ENCODE measurements at places on chromosomes 4 and X.

DNA sequence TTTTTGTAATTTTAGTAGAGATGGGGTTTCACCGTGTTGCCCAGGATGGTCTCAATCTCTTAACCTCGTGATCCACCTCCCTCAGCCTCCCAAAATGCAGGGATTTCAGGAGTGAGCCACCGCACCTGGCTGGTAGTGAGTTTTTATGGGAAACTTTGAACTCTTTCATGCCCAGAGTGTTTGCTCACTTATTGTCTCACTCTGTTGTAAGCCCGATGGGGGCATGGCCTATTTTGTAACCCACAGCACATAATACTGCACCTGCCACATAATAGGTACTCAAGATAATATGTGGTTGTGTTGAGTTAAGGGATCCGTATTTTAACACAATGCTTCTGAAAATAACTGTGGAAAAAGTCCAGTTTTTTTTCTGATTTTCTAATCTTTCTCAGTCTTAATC lies 109.6 kb upstream of the GIMD1 start:
- no peak for DNase-seq

DNA sequence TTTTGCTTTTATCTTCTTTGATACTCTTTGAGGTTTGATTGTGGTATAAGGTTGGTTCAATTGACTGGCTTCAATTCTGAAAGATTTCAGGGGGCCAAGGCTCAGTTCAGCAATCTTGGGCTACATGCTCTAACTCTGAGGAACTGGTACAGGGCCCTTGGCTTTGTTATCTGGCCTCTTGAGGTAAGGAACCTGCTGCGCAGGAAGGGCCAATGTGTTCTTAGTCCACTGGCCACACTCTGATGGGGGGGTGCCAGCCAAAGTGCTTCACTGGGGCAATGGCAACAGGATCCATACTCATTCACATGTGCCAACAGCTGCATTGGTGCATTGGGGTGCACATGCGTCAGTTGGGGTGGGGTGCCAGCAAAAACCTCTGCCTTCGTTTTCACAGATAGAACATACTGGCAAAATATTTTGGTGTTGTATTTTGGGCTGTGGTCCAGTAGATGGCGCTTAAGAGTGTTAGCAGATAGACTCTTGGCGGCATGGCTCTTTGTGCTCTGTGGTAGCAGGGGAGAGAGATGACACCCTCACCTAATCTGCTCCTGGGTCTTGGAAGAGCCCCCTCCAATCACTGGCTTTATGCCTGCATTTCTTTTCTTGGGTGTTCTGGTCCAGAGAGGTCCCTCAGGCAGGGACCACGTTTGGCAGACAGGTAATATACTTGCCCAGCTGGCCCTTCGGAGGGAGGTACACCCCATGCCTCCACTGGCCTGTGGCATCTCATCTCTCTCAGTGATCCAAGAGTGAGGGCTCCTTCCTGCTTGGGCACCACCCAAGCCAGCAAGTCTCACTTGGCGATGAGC lies 42.9 kb downstream of the NDST3 start:
- DNase-seq = no peak

DNA sequence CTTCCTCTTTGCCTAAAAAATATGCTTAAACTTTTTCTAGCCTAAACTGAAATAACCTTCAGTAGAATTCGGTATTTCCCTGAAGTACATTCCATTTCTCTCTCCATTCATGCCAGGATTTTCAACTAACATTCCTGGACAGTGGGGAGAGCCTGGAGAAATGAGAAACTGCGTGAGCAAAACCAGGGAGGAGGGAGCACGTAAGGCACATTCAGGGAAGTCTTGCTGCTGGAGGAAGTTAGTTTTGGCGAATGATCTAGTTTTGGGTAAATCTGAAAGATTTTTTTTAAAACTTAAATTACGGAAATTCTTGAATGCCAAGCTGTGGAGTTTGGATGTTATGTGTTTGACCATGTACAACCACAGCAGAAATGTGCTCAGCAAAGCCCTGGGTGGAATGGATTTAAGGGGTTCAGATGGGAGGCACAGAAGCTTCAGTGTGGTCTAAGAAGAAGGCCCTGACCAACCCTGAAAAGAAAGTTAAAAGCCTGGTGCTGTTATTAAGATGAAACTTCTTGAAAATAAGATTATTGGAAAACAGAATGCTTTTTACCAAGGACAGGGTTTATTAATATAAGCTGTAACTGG lies 347.8 kb downstream of the ANK2 start:
- DNase-seq = no peak

GRCh38 chrX:119990556-119991004 lies 47.0 kb upstream of the NKAP start:
- DNase-seq = no peak

DNA sequence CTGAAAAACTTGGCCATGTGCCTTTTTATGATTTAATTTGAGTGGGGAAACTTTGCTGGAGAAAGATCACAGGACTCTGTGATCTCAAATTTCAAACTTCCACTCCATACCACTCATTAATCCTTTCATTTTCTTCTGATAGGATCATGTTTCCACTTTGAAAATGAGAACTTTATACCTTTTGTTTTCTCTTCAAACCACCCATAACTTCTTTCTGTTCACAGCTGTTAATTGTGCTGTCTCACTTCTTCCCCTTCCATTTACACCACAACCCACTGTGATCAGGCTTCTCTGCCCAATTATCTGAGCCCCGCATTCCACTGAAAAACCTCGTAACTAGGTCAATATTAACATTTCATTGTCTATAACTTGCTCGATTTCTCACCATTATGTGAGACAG lies 47.0 kb upstream of the ARSJ start:
- no peak for DNase-seq

DNA sequence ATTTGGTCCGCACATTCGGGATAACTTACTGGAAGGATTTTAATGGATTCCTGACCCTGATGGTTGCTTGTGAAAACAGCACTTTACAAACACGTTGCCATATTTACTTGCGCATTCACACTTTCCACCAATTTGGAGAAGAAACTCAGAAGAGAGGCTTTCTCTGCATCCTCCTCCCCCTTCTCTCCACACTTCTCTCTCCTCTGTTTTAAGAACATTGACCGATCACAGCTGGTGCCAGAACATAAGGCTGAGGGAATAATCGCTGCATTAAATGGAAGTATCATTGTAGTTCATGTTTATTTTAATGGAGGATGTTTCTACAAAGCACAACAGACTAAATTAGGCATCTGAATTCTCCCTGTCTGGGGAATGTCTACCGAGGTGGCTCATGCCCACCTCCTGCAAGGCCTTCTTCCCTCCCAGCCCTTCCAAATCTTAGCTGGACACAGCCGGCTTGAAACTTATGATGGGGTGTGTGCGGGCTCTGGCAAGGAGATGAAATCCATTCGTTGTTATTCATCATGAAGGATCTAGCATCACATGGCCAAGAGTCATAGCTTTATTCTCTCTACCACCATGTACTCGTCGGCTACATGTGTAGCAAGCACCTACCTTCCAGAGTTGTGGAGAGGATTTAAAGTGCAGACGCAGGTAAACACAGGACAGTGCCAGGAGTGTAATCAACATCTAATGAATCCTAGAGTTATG lies 204.1 kb downstream of the LDB2 start:
- DNase-seq = no peak

GRCh38 chrX:19704132-19704531 lies 183.3 kb downstream of the SH3KBP1 start:
- DNase-seq = no peak

- DNase-seq = no peak
These were observed 17.1 kb downstream of the MYOZ2 start for GRCh38 chr4:119152741-119153140.

- DNase-seq = no peak
These were observed 1715.2 kb upstream of the TENM3 start for GRCh38 chr4:180528003-180528402.

GRCh38 chr4:73871511-73872310 lies 2.5 kb downstream of the CXCL1 start:
- DNase-seq = no peak

DNA sequence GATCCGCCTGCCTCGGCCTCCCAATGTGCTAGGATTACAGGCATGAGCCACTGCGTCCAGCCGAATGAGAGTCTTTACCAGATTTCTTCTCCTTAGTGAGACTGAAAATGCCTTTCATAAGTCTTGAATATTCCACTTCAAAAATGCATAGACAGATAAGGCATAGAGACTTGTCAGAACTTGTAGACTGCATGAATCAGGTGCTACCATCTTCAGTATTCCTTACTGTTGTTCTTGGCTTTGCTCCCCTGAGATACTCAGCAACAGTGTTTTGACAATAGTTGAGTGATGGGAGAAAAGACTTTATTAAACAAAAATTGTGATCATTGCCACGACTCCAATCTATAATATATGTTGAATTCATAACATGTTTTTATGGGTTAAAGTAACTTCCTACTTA lies 11.0 kb downstream of the TKTL2 start:
- DNase-seq = no peak

DNA sequence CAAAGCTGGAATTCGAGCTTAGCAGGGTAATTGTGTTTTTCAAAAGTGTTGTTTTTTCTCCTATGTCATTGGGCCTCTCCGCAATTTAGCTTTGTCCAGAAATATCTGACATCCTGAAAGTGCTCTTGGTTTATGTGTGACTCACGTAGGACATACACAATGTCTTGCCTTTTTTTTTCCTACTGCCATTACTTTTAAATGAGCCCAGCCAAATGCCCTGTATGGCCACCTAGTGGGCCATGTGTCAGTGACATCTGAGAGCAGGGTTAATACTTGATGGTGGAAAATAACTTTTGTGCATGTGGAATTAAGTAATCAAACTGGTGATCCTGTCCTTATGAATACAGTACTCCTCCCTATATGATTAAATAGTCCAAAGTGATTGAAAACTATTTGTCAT lies 1411.1 kb upstream of the TENM3 start:
- no peak for DNase-seq

DNA sequence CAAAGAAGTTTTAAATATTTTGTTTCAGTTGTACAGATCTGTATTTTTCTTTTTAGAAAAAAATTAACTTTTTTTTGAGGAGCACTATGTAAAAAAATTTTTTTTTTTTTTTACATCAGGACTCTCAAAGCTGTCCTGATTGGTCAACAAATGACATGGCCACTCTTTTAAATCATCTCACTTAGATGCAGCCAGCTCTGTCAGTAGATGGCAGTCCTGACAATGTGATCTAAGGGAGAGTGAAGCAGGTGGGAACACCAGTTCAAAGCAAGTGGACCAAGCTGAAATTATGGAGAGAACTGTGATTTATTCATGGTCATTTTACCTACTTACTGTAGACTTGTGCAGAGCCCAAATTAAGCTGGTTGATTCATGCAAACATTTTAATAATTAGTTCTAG lies 174.7 kb upstream of the GPRIN3 start:
- DNase-seq = no peak

DNA sequence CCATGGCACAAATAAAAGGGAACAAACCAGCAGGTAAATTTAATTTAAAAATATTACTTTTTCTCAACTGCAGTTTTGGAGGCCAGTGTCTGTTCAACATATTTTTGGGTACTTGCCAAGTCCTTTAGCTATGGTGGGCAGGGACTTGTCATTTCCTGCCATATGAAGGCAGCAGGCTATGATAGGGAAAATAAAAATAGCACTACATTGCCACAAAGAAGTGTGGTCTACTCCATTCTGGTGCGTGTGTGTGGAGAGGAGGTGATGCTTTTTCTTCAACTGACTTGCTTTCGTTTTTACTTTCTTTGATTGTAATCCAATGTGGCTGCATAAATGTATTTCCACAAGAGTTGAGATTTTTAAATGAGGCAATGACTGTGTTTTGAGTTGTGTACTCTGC lies 17.2 kb downstream of the GPR174 start:
- DNase-seq = peak; percentile 19

DNA sequence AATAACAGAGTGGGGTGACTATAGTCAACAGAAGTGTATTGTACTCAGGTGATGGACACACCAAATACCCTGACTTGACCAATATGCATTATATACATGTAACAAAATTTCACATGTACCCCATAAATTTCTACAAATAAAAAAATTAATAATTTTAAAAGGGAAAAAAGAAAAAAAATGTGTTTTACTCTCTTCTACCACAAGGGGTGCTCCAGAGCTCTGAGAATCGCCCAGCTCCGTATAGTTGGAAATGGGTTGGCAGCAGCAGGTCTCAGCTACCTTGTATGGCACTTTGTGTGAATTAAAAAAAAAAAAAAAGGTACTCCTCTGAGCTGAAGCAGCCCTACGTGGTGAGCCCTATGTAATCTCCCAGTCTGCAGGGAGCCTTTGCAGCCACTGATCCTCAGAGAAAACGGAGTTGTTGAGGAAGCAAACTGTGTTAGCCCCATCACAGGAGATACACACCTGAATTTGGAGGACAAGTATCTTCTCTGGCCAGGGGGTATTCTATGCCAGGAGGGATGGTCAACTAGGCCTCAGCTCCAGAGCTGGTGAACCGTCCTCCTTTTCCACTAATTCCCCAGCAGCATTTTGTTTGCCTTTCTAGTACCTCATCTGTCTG lies 17.2 kb upstream of the POLA1 start:
- DNase-seq = no peak

GRCh38 chr4:68736813-68737212 lies 66.4 kb upstream of the UGT2B15 start:
- DNase-seq = no peak

DNA sequence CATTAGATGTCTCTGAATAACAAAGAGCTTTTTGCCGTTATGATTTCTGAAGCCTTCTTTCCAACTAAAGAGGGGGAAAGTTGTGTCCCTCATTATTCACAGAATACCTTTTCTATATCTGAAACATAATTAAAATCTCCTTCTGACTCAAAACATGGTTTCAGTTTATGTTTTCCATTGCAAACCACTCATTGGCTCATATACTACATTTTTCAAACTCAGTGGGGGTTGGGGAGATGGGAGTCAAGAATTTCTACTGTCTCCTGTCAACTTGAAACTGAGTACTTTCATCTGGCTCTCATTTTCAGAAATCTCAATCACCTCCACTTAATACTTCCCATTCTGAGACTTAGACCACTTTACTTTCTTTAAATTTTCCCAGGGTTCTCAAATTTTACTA lies 1839.5 kb upstream of the PCDH10 start:
- no peak for DNase-seq

GRCh38 chr4:181645489-181645888 lies 597.7 kb upstream of the TENM3 start:
- DNase-seq = no peak

- DNase-seq = peak; percentile 45
These were observed 37.0 kb upstream of the ZBTB33 start for GRCh38 chrX:120213438-120214265.

- no peak for DNase-seq
These were observed 6.0 kb downstream of the SMAD1 start for GRCh38 chr4:145487631-145488030.

GRCh38 chrX:118525174-118525730 lies 29.6 kb downstream of the DOCK11 start:
- no peak for DNase-seq

DNA sequence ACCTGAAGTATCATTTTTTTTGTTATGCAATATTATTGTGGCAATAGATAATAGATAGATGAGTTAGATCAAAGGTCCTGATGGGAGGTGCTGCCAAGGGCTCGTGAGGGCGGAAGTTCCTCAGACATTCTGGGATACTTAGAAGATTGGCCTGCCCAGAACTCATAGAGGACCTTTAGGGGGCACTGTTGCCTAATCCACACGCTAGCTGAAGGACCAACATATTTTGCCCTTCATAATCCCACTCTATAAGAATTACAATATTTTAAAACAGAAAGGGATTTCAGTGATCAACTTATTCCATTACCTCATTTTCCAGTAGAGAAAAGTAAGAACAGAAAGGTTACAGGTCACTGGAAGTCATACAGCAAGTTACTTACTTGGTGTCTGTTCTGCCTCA lies 22.9 kb upstream of the COX7B2 start:
- no peak for DNase-seq

GRCh38 chrX:21723814-21724213 lies 34.1 kb downstream of the SMPX start:
- DNase-seq = no peak

GRCh38 chr4:98786866-98787265 lies 128.5 kb upstream of the TSPAN5 start:
- no peak for DNase-seq

GRCh38 chrX:16039363-16039762 lies 84.0 kb upstream of the GRPR start:
- DNase-seq = no peak

Data from activated gamma-delta T cell treated with anti-CD3 and anti-CD28 coated beads, Interleukin-2, amount 50 U/mL, for 16 hours (primary cell).